ENCODE measurements at places on chromosomes 3 and 15. TPM values are rescaled to one million over a fixed set of nuclear protein-coding genes. Genes with fewer than 3 reads are reported as not detected.

Gene KCNAB1
- 0.33 TPM for total RNA-seq

Gene ARPC4
- total RNA-seq: 367 TPM

Gene ILDR1
- not detected for total RNA-seq

Gene IGSF10
- total RNA-seq: not detected

Gene CEMIP
- 0.19 TPM for total RNA-seq

Gene XCR1
- not detected for total RNA-seq

Gene C3orf49
- not detected for total RNA-seq
